CD4-positive, alpha-beta T cell (primary cell): ENCODE measurements at places on chromosomes 12 and 14. TPM values are rescaled to one million over a fixed set of nuclear protein-coding genes. Genes with fewer than 3 reads are reported as not detected.

DNA sequence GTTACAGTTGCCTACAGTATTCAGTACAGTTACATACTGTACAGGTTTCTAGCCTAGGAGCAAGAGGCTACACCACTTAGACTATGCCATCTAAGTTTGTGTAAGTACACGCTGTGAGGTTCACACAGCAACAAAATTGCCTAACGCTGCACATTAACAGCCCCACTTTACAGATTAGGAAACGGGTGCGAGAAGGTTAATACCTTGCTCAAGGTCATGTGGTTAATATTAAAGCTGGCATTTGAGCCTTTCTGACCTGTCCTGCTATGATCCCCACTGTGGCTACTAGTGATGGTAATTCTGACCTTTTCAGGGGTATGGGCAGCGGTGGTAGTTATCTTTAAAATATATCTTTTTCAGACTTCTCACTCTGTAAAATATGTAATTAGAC lies 20.9 kb downstream of the ACVR1B start:
- peak overlapping the region; percentile 58 for H3K27ac ChIP-seq
- no peak for DNase-seq
- peaks cover 9% of the 10 kb centered on the region for H3K36me3 ChIP-seq
- H3K4me1 ChIP-seq = peaks cover 61% of the 10 kb centered on the region

DNA sequence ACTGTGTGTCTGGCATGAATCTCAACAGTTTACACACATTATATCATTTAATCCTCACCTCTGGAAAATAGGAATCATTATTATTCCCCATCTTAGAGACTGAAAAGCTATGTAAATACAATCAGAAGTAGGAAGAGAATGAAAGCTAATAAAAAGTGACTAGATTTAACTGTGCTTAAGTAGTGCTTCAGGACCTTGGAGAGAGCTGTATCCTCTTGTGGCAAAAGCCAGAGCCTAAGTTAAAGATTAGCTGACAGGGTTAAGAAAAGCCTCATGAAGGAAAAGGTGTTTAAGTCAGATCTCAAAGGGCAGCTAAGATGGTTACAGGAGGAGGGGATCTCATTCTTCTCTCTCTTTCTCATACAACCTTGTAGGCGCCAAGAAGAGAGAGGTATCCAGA lies 65.3 kb upstream of the TMEM233 start:
- no peak overlapping the region for H3K27ac ChIP-seq
- DNase-seq = no peak
- H3K36me3 ChIP-seq = no peaks in the 10 kb centered on the region
- no peaks in the 10 kb centered on the region for H3K27me3 ChIP-seq
- no peaks in the 10 kb centered on the region for H3K4me1 ChIP-seq
- no peak overlapping the region for H3K4me3 ChIP-seq

DNA sequence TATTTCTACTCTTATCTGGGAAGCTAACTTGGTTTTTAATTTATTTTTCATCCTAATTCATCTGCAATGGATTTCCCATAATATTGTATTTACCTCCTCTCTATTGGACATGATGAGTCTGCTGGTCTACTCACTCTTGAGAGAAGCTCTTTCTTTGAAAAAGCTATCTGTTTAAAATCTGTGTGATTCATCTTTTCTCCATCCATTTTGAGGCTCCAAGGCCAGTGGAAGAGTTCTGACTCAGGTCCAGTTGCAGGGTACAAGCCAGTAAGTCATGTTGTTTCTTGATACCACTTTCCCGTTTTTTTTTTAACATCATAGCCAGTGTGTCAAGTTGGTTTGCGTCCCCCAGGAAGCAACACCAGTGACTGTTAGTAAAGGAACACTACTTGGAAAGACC lies 160.3 kb upstream of the BMP4 start:
- no peaks in the 10 kb centered on the region for H3K27me3 ChIP-seq
- H3K36me3 ChIP-seq = no peaks in the 10 kb centered on the region
- DNase-seq = no peak
- no peaks in the 10 kb centered on the region for H3K4me1 ChIP-seq
- no peak overlapping the region for H3K27ac ChIP-seq

- H3K27ac ChIP-seq = no peak overlapping the region
- H3K27me3 ChIP-seq = no peaks in the 10 kb centered on the region
- peaks cover 17% of the 10 kb centered on the region for H3K4me1 ChIP-seq
- H3K4me3 ChIP-seq = no peak overlapping the region
- no peak for DNase-seq
Measured at GRCh38 chr12:32135967-32136366, 29.3 kb downstream of the BICD1 start.

DNA sequence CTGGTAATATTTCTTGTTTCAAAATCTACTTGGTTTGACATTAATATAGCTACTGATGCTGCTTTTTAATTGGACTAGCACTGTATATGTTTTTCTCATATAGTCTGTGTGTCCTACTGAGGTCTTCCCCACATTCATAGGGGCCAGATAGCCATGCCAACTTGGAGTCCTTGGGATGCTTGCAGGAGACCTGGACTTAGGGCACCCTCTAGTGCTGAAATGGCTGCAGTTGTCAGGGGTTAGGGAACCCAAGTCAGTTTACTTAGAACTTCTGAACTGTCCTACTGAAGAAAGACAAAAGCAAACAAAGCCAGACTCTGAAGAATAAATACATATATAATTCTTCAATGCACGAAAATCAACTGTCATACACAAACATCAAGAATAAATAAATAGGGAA lies 279.9 kb upstream of the SYT1 start:
- H3K4me3 ChIP-seq = no peak overlapping the region
- no peaks in the 10 kb centered on the region for H3K4me1 ChIP-seq
- no peaks in the 10 kb centered on the region for H3K27me3 ChIP-seq
- no peaks in the 10 kb centered on the region for H3K36me3 ChIP-seq
- no peak overlapping the region for H3K27ac ChIP-seq
- no peak for DNase-seq

GRCh38 chr12:64571411-64571810 lies 38.9 kb upstream of the RASSF3 start:
- H3K4me3 ChIP-seq = no peak overlapping the region
- H3K36me3 ChIP-seq = no peaks in the 10 kb centered on the region
- DNase-seq = no peak
- no peak overlapping the region for H3K27ac ChIP-seq

GRCh38 chr12:5264006-5264405 lies 167.9 kb upstream of the NTF3 start:
- no peak overlapping the region for H3K27ac ChIP-seq
- H3K4me1 ChIP-seq = no peaks in the 10 kb centered on the region
- H3K27me3 ChIP-seq = no peaks in the 10 kb centered on the region
- H3K36me3 ChIP-seq = no peaks in the 10 kb centered on the region
- no peak for DNase-seq

DNA sequence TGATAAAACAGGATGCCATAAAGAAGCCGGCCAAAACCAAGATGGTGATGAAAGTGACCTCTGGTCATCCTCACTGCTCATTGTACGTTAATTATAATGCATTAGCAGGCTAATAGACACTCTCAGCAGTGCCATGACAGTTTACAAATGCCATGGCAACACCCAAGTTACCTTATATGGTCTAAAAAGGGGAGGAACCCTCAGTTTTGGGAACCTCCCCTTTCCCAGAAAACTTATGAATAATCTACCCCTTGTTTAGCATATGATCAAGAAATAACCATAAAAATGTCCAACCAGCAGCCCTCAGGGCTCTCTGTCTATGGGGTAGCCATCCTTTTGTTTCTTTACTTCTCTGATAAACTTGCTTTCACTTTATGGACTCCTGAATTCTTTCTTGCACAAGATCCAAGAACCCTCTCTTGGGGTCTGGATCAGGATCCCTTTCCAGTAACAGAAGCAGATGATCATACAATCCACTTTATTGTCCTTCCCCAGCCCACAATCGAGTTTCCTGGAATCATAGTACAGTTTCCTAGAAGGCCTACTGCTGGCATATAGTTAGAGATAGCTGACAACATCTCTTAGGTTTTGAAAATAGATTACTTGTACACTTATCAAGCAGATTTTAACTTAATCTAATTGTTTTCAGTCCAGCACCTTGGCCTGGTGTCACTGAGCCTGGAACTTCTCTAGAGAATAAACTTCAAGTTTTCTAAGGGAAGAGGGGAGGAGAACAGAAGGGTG lies 266.7 kb upstream of the HMGA2 start:
- peaks cover 4% of the 10 kb centered on the region for H3K27me3 ChIP-seq
- H3K36me3 ChIP-seq = no peaks in the 10 kb centered on the region
- no peak overlapping the region for H3K27ac ChIP-seq
- H3K4me3 ChIP-seq = no peak overlapping the region
- no peak for DNase-seq

- no peaks in the 10 kb centered on the region for H3K4me1 ChIP-seq
- H3K27me3 ChIP-seq = no peaks in the 10 kb centered on the region
- no peak overlapping the region for H3K27ac ChIP-seq
- no peak for DNase-seq
Measured at GRCh38 chr12:49791700-49792099, 36.5 kb downstream of the NCKAP5L start.

- H3K27me3 ChIP-seq = peaks cover 5% of the 10 kb centered on the region
- H3K27ac ChIP-seq = no peak overlapping the region
- no peak for DNase-seq
- H3K4me1 ChIP-seq = no peaks in the 10 kb centered on the region
- H3K4me3 ChIP-seq = no peak overlapping the region
Measured at GRCh38 chr14:104876251-104876699, 11.2 kb downstream of the CEP170B start.

DNA sequence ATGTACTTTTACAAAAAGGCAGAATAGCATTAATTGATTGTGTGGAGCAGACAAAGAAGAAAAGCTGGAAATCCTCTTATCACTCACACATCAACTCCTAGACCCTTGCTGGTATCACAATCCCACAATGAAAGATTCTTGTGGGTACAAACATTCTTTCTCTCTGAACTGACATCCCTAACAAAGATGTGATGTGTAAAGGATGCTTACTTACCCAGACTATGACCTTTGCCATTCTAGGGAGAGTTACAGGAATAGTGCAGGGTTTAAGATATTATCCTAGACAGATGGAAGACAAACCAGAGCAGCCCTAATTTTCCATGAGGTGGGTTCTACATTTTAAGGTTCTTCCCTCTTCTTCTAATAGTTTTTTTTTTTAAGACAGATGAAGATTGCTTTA lies 60.4 kb upstream of the SLC6A15 start:
- no peak for DNase-seq
- H3K4me1 ChIP-seq = no peaks in the 10 kb centered on the region
- H3K36me3 ChIP-seq = no peaks in the 10 kb centered on the region
- H3K4me3 ChIP-seq = no peak overlapping the region

GRCh38 chr14:100660498-100660881 lies 66.2 kb upstream of the DLK1 start:
- DNase-seq = no peak
- peaks cover 8% of the 10 kb centered on the region for H3K27me3 ChIP-seq
- H3K4me1 ChIP-seq = peaks cover 10% of the 10 kb centered on the region
- H3K4me3 ChIP-seq = no peak overlapping the region
- H3K36me3 ChIP-seq = no peaks in the 10 kb centered on the region

- H3K4me3 ChIP-seq = peak within 1 kb of the TSS; percentile 54
- peaks cover 24% of the 10 kb centered on the region for H3K27me3 ChIP-seq
- H3K36me3 ChIP-seq = peaks cover 25% of the 10 kb centered on the region
Measured at GRCh38 chr14:22836301-22837113, at the start of gene MMP14. MMP14 (plus strand) TSS chr14:22836585; CDS start chr14:22836818, 233 bp downstream.

- H3K27ac ChIP-seq = no peak overlapping the region
- H3K27me3 ChIP-seq = no peaks in the 10 kb centered on the region
- no peak overlapping the region for H3K4me3 ChIP-seq
- no peaks in the 10 kb centered on the region for H3K36me3 ChIP-seq
- H3K4me1 ChIP-seq = no peaks in the 10 kb centered on the region
Measured at GRCh38 chr12:127414636-127415035, 852.3 kb upstream of the TMEM132C start.

DNA sequence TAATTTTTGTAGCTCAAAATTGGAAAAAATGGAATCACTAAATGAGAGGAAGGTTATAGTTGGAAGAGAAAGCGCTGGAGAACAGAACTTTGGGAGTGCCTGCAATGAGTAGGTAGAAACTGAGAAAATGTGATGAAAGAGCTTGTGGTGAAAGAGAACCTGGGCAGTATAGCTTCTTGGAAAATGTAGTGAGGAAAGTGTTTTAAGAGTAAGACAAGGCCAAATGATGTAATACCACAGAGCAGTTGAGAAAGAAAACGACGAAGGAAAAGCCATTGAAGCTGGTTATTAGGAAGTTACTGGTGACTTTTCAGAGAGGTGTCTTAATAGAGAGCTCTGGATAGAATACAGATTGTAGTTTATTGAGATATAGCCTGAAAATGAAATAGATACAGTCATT lies 255.3 kb downstream of the AEBP2 start:
- no peak for DNase-seq
- H3K36me3 ChIP-seq = no peaks in the 10 kb centered on the region
- H3K4me3 ChIP-seq = no peak overlapping the region
- no peak overlapping the region for H3K27ac ChIP-seq
- H3K4me1 ChIP-seq = no peaks in the 10 kb centered on the region
- H3K27me3 ChIP-seq = no peaks in the 10 kb centered on the region

Gene MYH7
- total RNA-seq = not detected

Gene GLIPR1L1
- total RNA-seq = not detected

Gene KLRK1
- total RNA-seq = 1.0 TPM

Gene EIF4B
- 794 TPM for total RNA-seq

Gene SERPINA3
- total RNA-seq = not detected

Gene COX8C
- total RNA-seq = not detected

Gene OASL
- 33.0 TPM for total RNA-seq

Gene GALNT9
- total RNA-seq = not detected
